ENCODE measurements at places on chromosomes 2 and 18. TPM values are rescaled to one million over a fixed set of nuclear protein-coding genes. Genes with fewer than 3 reads are reported as not detected.

Gene TUBB8B
- 0.77 TPM for total RNA-seq

DNA sequence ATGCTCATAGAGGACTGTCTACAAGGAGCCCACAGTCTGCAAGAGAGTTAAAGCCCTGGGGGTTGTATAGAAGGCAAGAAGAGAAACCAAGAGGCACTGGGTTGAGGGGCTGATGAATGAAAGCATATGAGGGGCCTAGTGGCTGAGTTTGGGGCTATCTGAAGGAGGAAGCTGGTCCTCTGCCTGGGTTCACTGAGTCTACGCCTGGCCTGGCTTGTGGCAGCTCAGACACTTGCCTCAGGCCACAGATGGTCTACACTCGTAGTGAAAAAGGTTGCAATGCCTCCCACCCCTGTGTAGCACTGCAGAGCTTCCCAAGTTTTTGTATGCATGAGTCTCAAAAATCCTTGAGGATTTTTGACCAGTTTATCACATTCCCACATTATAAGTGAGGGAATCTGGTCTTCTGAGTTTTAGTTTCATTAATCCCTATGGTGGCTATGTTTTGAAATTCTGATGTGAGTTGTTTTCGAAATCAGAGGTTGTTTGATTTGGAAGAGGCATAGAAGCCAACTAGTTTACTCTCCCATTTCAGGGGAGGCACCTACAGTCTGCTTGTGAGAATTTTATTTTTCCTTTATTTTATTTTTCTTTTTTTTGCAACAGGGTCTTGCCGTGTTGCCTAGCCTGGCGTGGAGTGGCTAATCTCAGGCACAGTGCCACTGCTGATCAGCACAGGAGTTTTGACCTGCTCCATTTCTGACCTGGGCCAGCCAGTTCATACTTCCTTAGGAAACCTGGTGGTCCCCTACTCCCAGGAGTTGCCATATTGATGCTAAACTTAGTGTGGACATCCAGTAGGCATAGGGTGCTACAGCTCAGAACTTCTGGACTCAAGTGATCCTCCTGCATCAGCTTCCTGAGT lies 10.0 kb downstream of the MYCN start:
- no peak for DNase-seq

GRCh38 chr18:76985951-76986236 lies 146.7 kb downstream of the MBP start:
- DNase-seq, result no peak

- DNase-seq, result no peak
Measured at GRCh38 chr2:233033672-233034071, 1.2 kb downstream of the NEU2 start.

DNA sequence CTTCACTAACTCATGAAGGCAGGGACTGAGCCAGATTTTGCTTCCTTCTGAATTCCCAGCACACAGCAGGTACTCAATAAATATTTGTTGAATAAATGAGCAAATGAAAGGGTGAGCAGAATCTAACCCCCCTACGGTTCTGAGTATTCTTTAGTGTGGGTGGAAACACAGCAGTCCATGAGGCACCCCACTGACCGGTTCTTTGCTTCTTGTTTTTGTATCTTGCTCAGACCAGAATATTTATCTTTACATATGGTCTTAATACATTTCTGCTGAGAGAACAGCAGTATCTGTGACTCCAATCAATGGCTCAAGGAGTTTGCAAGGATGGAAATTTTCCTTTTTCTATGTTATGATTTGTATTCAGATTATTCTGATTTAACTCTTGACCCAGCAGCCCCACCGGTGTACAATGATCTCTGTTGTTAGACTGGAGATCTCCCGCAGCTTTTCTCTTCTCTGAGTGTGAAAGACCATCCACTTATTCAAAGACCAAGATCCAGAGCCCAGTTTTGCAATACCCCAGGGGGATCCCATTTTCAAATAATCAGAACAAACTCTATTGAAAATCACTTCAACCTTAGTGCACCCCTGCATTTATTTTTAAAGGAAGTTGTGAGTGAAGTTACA lies 506.5 kb upstream of the TNP1 start:
- peak; percentile 68 for DNase-seq

GRCh38 chr18:57353940-57354461 lies 1.6 kb downstream of the ST8SIA3 start:
- peak; percentile 46 for DNase-seq

Gene DTNA
- total RNA-seq, result 18.6 TPM

DNA sequence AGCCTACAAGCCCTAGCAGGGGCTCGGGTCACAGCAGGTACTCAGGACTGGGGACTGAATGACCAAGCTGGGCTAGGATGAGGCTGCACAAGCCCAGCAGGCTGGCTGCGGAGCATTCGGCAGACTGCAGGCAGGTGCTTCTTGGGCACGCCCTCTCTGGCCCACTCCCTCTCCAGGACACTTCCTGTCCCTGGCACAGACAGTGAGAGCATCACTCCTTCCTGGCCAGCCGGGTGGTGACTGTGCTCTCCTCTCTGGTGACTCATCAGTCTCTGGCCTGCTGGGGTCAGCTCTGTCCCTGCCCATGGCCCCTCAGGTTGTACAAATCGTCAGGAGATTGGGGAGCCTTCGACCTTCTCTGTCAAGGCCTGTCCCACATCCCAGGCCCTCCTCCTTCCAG lies 22.5 kb downstream of the C1QL2 start:
- no peak for DNase-seq

GRCh38 chr2:232300894-232301387 lies 77.6 kb upstream of the ALPP start:
- DNase-seq, result no peak
